Cerebellar nuclear complex (tissue), 1 donor: ENCODE measurements at places on chromosomes 4 and X.

GRCh38 chr4:142449771-142450373, 396.2 kb downstream of the INPP4B start:
- DNase-seq, result no peak

GRCh38 chrX:96440941-96441340, 243.7 kb upstream of the DIAPH2 start:
- DNase-seq, result no peak

GRCh38 chr4:139599076-139599475, 43.1 kb upstream of the SETD7 start:
- DNase-seq, result no peak

DNA sequence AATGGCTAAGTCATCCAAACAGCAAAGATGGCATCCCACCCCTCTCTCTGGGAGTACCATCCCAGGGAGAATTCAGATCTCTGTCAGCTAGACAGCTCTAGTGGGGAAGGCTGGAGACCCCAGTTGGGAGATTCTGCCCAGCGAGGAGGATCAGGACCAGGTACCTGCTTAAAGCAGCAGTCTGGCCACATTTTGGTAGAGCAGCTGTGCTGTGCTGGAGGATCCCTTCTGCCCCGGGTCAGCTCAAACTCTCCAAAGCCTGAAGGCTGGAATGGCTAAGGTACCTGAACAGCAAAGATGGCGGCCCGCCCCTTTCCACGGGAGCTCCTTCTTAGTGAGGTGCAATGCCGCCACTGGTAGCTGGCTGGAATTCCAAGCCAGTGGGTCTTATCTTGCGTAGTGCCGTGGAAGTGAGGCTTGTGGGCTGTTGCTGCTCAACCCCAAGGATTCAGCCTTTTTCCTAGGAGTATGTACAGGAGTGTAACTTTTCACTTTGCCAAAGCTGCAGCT, 40.1 kb downstream of the SATL1 start:
- DNase-seq, result no peak

DNA sequence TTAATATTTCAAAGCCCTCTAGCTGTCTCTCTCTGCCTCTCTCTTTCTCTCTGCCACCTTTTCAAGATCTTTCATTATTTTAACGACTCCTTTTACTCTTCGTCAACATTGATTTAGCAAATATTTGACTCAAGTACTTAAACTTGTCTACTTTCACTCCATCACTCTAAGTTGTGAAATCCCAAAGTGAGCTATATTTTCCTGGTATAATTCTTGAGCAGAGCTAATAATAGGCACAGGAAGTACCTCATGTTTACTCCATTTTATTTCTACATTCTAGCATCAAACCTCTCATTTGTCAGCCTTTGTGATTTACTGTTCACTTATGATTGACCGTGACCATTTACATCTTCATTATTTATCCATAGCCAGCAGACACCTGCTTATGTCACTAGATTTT, 482.5 kb downstream of the RPA4 start:
- DNase-seq, result no peak

GRCh38 chr4:163833669-163834068, 339.2 kb downstream of the TMA16 start:
- DNase-seq, result no peak

DNA sequence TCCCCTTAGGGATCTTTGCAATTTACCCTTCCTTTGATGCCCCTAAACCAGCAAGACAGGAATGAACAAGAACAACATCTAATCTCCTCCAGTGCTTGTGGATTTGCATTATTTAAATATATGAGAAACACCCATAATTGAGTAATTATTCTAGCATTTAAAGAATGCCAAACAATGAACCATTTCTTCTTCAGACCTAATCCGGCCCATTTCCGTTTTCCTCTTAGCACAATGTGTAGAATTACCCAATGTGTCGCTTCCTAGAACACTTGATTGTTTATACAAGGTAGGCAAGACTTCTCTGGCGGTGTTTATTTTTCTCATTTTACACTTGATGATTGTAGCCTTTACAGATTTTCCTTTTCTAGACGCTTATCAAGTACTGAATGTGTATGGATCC, 43.5 kb downstream of the CLDN34 start:
- no peak for DNase-seq

DNA sequence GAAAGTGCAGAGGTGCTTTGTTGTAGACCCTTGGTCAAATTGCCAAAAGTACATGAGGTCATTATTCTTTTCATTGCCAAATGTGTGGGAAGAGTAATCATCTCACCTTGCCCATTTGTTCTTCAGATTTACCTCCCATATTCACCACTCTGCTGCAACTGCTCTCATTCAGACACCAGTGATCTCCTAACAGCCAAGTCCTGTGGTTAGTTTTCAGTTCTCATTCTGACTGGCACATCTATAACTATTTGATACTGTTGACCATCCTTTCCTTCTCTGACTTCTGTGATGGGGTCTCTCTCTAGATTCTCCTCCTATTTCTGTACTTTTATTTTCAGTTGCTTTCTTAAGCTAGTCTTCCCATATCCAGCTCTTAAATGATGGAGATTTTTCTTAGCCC, 39.8 kb downstream of the GRIA3 start:
- no peak for DNase-seq

- no peak for DNase-seq
Observed at GRCh38 chrX:47751670-47752069, 85.0 kb upstream of the ZNF81 start.

DNA sequence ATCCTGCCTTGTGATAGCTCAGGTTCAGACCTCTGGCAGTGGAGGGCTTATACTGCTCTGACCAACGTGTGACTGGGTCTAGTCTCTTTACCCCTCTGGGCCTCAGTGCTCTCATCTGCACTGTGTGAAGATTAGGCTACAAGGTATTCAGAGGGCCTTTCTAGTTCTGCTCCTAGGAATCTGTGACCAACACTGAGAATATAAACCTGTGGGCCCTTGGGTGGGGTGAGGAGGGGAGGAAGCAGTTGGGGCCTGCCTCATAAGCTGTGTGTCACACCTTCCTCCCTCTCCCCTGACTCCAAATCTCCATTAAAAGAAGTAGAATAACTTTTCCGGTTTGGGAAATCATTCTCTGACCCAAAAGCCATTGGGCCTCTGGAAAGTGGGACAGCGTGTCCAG, 66.3 kb upstream of the MSN start:
- no peak for DNase-seq
